Thyroid gland (tissue), 4 donors: ENCODE measurements at places on chromosomes 3 and 15. TPM values are rescaled to one million over a fixed set of nuclear protein-coding genes. Genes with fewer than 3 reads are reported as not detected.

- H3K27me3 ChIP-seq: no peaks in the 10 kb centered on the region
- no peaks in the 10 kb centered on the region for H3K36me3 ChIP-seq
- H3K4me1 ChIP-seq: no peaks in the 10 kb centered on the region
- H3K27ac ChIP-seq: no peak overlapping the region
Measured at GRCh38 chr3:72530426-72530825, 317.8 kb downstream of the SHQ1 start.

DNA sequence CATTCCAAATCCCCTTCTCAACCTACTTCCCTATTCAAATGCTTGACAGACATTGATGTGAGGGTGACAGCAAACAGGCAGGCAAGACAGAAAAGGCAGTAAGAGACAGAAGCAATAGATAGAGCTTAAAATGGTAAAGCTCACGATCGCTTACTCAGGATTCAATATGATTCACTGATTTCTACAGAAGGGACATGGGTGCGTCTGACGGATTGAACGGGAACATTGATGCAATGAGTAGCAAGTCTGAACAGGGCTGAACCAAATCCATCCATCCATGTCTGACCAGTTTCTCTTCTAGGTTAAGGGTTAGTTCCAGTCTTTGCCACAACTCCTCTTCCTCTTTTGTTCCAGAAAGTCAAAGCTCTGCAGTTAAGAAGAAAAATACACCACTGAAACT lies 35.1 kb downstream of the P2RY1 start:
- H3K27ac ChIP-seq: no peak overlapping the region
- H3K4me3 ChIP-seq: no peak overlapping the region
- DNase-seq: no peak
- no peaks in the 10 kb centered on the region for H3K36me3 ChIP-seq

DNA sequence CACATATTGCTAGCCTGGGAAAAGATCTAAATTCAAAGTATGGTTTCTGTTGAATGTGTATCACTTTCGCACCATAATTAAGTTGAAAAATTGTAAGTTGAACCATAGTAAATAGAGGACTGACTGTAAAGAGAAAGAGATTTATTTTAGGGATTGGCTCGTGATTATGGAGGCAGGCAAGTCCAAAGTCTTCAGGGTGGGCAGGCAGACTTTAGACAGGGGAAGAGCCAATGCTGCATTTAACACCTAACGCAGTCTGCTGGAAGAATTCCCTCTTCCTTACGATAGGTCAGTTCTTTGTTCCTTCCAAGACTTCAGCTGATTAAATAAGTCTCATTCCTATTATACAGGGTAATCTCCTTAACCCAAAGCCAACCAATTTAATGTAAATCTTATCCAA lies 15.8 kb downstream of the C3orf85 start:
- no peaks in the 10 kb centered on the region for H3K4me1 ChIP-seq
- H3K4me3 ChIP-seq: no peak overlapping the region
- H3K36me3 ChIP-seq: no peaks in the 10 kb centered on the region

DNA sequence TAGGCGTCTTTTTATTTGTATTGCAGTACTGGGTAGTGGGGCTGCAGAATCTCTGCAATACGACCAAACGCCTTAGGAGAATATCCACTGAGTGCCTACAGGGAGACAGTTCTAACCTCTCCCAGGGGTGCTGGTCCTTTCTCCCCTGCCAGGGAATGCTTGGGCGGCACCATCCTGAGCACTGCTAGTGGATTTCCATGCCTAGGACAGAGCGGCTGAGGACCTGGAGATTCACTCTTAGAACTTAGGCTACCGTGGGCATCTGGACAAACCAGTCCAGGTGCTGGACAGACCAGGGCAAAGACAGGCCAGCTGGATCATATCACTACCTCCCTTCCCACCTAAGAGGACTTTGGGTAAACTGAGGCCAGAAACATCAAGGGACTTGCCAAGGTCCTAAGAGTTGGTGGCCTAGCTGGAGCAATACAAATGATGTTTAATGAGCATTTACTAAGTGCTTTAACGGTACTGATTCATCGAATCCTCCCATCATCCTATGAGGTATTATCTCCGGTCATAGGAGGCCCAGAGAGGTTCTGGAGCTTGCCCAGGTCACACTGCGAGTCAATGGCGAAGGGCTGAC lies 902 bp downstream of the TMEM44 start:
- no peaks in the 10 kb centered on the region for H3K27me3 ChIP-seq
- H3K36me3 ChIP-seq: peaks cover 7% of the 10 kb centered on the region
- peak overlapping the region; percentile 48 for H3K4me3 ChIP-seq
- DNase-seq: no peak
- no peaks in the 10 kb centered on the region for H3K4me1 ChIP-seq

GRCh38 chr15:95085056-95085455 lies 853.7 kb downstream of the MCTP2 start:
- no peaks in the 10 kb centered on the region for H3K27me3 ChIP-seq
- H3K36me3 ChIP-seq: no peaks in the 10 kb centered on the region
- DNase-seq: no peak
- H3K4me1 ChIP-seq: no peaks in the 10 kb centered on the region
- no peak overlapping the region for H3K27ac ChIP-seq

GRCh38 chr3:62892951-62893350 lies 17.7 kb upstream of the CADPS start:
- H3K4me3 ChIP-seq: no peak overlapping the region
- no peak overlapping the region for H3K27ac ChIP-seq
- H3K36me3 ChIP-seq: no peaks in the 10 kb centered on the region

DNA sequence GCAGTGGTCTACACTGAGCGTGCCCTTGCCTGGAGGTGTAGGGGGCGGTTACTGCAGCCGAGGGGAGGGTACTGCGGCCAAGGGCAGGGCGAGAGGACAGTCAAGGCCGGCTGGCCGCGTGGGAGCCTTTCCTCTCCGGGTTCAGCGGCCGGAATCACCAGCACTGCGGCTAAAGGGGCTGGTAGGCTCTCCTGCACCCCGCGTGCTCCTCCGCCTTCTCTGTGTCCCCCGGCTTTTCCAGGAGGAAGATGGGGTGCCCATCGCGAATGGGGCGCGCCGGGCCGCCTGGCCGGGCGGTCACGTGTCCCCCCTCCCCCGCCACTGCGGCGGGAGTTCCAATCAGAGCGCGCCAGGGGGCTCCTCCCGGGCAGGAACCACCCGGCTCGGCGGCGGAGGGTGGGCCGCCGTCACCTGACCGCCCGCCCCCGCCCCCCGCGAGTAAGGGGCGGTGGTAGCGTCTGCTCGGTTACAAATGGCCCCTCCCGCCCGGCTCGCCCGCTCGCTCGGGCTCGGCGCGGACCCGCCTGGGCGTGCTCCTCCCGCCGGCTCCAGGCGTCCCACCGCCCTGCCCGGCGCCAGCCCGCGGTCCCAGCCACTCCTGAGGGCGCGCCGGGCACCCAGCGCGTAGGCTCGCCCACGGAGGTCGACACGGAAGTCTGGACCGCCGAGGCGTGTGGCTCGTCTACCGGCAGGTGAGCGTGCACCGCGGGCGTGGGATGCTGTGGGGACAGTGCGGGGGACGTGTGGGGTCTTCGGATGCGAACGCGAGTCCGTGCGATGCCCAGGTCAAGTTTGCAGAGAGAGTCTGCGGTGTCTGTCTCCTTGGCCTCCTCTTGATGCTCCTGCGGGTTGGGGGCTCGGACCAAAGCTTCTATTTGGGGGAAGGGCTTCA lies 242.6 kb upstream of the TOPAZ1 start:
- H3K36me3 ChIP-seq: no peaks in the 10 kb centered on the region
- peaks cover 27% of the 10 kb centered on the region for H3K4me1 ChIP-seq
- H3K27ac ChIP-seq: peak overlapping the region; percentile 73
- H3K27me3 ChIP-seq: no peaks in the 10 kb centered on the region
- DNase-seq: peak; percentile 89

DNA sequence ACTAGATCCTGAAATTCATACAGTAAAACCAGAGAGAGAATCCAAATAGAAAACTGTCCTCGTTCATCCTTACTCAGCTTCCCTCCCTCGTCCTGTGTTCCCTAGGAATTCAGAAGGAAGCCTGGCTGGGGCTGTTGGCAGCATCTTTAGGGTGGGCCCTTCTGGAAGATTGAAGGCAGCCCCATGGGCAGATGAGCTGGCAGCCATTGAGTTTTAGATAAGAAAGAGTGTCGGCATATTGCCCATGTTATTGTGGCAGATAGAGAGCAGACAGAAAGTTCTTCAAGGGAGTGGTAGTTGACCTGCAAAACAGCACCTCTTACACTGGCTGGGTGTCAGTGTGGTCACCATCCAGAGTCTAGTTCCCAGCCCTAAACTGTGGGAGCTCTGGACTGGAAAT lies 23.5 kb downstream of the TMOD2 start:
- no peaks in the 10 kb centered on the region for H3K4me1 ChIP-seq
- H3K4me3 ChIP-seq: no peak overlapping the region

DNA sequence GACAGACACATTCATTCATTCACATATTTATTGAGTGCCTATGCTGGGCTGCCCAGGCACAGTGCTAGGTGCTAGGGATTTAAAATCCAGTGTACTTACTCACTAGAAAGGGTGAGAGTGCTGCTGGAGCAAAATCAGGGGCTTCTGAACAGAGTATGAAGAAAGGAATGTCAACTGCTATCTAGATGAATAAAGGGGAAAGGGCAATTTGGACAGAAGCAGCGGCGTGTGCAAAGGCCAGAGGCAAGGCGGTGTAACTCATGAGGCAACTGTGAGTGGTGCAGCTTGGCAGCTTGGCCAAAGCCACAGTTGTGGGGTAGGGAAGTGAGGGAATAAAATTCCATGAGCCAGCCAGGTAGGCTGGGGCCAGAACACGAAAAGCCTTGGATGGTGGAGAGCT lies 76.7 kb downstream of the RAD18 start:
- H3K4me3 ChIP-seq: no peak overlapping the region
- no peaks in the 10 kb centered on the region for H3K4me1 ChIP-seq
- DNase-seq: no peak
- H3K27me3 ChIP-seq: no peaks in the 10 kb centered on the region

The MUC4 gene
- total RNA-seq: not detected

GRCh38 chr3:40765884-40766283 lies 241.1 kb downstream of the ZNF621 start:
- no peaks in the 10 kb centered on the region for H3K27me3 ChIP-seq
- H3K27ac ChIP-seq: no peak overlapping the region
- DNase-seq: no peak
- H3K4me3 ChIP-seq: no peak overlapping the region
- no peaks in the 10 kb centered on the region for H3K4me1 ChIP-seq
- no peaks in the 10 kb centered on the region for H3K36me3 ChIP-seq

The IGSF10 gene
- total RNA-seq: 2.4 TPM

DNA sequence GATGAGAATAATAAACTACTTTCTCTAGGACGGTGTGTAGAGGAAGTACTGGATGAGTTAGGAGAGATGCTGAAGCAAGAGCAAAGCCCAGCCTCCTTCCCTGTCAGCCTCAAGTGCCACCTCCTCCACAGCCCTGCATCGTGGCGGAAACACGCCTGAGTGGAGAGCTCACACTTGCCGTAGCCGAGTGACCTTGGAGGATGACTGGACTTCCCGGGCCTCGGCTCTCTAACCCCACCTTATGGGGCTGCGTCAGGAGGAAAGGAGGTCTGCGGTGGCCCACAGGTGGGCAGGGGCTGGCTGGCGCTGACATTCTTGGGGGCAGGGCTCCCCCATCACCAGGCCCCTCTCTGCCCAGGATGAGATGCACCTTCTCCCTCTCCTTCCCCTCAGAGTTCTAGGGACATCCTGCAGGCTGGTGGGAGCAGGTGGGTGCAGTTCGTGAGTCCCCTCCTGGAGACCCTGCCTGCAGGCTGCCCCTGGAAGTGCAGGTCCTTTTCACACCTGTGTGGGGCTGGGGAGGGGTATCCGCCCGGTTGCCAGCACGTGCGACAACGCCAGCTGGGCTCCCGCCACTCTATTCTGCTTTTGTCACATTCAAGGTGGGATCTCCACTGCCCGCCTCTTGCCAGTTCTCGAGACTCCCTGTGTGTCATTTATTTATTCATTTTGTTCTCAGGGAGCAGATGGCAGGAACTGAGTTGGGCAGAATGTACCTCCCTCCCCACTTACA lies 175.2 kb downstream of the MEGF11 start:
- no peak overlapping the region for H3K27ac ChIP-seq
- DNase-seq: peak; percentile 6
- no peaks in the 10 kb centered on the region for H3K4me1 ChIP-seq
- H3K27me3 ChIP-seq: no peaks in the 10 kb centered on the region
- no peaks in the 10 kb centered on the region for H3K36me3 ChIP-seq

GRCh38 chr15:48421362-48421761 lies 90.1 kb downstream of the DUT start:
- H3K4me3 ChIP-seq: no peak overlapping the region
- H3K4me1 ChIP-seq: no peaks in the 10 kb centered on the region
- no peak overlapping the region for H3K27ac ChIP-seq

DNA sequence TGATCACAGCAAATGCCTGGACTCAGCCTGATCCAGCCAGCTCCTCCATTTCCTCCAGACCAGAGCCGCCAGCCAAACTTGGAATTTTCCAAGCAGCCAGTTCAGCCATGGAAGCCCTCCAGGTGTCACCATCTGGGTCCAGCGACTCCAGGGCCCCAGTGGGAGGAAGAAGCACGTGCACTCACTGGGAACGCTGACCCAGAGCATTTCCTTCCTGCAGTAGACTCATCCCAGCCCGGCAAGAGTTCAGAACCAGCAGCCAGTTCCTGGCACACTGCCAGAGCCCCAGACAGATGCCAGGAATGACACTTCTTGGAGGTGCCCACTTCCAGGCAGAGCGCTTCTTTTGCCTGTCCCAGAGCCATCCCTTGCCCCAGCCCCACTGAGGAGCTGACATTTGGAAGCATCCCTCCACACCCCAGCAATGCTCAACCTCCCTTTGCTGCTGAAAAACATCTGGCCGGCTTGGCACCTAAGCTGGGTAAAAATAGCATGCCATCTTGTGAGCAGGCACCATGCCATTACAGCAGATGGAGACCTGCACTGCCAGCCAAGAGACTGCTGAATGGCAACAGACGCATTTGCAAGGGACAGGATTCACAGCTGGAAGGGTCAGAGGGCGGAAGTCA lies 460.3 kb upstream of the PROK2 start:
- DNase-seq: peak; percentile 39
- no peak overlapping the region for H3K27ac ChIP-seq
- no peaks in the 10 kb centered on the region for H3K27me3 ChIP-seq
- H3K4me3 ChIP-seq: no peak overlapping the region
- H3K4me1 ChIP-seq: no peaks in the 10 kb centered on the region

- no peak overlapping the region for H3K27ac ChIP-seq
- no peaks in the 10 kb centered on the region for H3K4me1 ChIP-seq
- no peaks in the 10 kb centered on the region for H3K36me3 ChIP-seq
- H3K27me3 ChIP-seq: no peaks in the 10 kb centered on the region
- peak; percentile 6 for DNase-seq
Measured at GRCh38 chr3:159619341-159619885, 369.2 kb upstream of the IL12A start.

The TGM5 gene
- total RNA-seq: not detected

The GOLGA6L10 gene
- total RNA-seq: 2.7 TPM

The TRAT1 gene
- 1.6 TPM for total RNA-seq

The EPHB3 gene
- total RNA-seq: 0.67 TPM
